ENCODE measurements at places on chromosomes 12 and 14.

DNA sequence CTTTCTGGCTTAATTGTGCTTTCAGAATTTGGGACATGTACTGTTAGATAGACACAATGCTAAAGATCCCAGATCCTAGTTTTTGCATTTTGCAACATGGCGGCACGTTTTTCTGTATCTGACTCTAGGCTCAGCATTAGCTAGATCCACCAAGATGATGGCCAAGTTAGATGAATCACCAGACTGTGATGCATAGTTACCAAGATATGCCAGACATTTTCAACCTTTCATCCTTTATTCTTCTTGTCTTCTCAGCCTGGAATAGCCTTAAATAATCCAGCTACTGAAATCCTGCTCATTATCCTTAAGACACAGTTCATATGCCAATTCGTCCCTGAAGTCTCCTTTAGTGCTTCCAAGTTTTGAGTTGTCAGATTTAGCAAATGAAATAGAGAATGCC lies 144.9 kb upstream of the CRY1 start:
- no peak for DNase-seq

- no peak for DNase-seq
Observed at GRCh38 chr12:104237930-104238329, 22.4 kb downstream of the TXNRD1 start.

- DNase-seq: no peak
Observed at GRCh38 chr14:24178399-24179178, 6.7 kb downstream of the REC8 start.

- no peak for DNase-seq
Observed at GRCh38 chr12:89067421-89068187, 284.7 kb downstream of the DUSP6 start.

GRCh38 chr14:51327376-51327775 lies 87.3 kb downstream of the TMX1 start:
- DNase-seq: no peak

GRCh38 chr12:7395950-7396349 lies 48.0 kb downstream of the CD163L1 start:
- no peak for DNase-seq

DNA sequence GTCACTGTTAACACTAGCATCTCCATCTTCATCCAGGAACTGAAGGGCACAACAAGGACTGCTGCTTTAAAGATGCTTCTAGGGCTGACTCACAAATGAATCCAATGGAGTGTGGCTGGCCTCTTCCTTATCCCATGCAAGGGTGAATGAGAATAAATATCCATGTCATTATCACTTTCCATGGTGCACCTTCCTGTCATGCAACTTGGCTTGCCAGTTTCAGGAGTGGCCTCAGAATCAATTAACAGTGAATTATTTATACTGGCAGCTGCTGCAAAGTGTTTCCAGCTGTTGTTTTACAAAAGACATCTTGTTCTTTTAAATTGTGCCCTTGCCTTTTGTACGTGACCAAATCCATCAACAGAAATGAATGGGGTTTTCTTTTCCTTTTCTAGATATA lies 499.3 kb upstream of the TMEM132C start:
- no peak for DNase-seq

GRCh38 chr12:53190108-53190729 lies 9.5 kb upstream of the CSAD start:
- DNase-seq: peak; percentile 58
